ENCODE measurements at places on chromosomes 4 and X. TPM values are rescaled to one million over a fixed set of nuclear protein-coding genes. Genes with fewer than 3 reads are reported as not detected.

PDS5A gene
- 68.0 TPM for total RNA-seq

DNA sequence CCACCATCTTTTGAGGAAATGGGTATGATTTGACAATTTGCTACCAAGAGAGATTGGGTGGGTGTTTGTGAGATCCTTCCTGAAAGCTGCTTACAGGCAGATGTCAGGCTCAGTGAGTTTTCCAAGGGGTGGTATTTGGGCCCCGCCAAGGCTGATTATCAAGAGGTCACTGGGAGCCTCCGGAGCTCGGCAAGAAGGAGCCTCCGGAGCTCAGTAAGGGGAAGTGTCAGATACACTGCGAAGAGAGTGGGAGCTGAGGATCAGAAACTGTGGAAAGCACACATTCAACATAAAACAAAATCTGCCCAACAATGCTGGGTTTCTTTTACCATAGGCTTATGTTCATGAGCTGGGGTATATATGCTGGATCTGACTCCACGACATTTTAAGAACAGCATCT, 714 bp downstream of the RTL3 start:
- no peak for DNase-seq

- DNase-seq = no peak
These were observed 157.6 kb downstream of the RASL11B start for GRCh38 chr4:53019485-53020382.

- no peak for DNase-seq
These were observed 123.2 kb upstream of the TRIM2 start for GRCh38 chr4:153081006-153081580.

- DNase-seq = no peak
These were observed 33.9 kb upstream of the SLC9A7 start for GRCh38 chrX:46792810-46793188.

GRCh38 chr4:13386405-13387107, 97.6 kb downstream of the RAB28 start:
- no peak for DNase-seq

REPS2 gene
- 17.6 TPM for total RNA-seq

- DNase-seq = no peak
These were observed 155.5 kb upstream of the MXRA5 start for GRCh38 chrX:3501833-3502535.

UBE2K gene
- total RNA-seq = 99.6 TPM

GRCh38 chr4:185272245-185272644, 62.8 kb downstream of the SNX25 start:
- no peak for DNase-seq

DNA sequence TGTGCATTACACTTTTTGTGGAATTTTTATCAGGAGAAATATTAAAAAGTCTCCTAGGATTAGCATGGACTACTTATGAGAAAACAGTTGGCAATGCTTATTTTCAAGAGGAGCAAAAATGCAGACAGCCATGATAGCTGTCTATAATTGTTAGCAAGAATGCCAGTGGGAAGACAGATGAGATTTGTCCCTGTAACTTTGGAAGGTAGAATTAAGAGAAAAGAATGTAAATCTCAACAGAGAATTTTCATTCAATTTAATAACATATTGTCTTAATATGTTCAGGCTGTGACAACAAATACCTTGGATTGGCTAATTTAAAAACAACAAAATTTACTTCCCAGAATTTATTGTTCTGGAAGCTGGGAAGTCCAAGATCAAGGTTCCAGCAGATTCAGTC, 349.2 kb downstream of the IQCM start:
- DNase-seq = no peak

GRCh38 chr4:78528327-78528726, 23.2 kb upstream of the ANXA3 start:
- DNase-seq = no peak

- no peak for DNase-seq
These were observed 122.9 kb downstream of the PPA2 start for GRCh38 chr4:105350859-105351490.

DNA sequence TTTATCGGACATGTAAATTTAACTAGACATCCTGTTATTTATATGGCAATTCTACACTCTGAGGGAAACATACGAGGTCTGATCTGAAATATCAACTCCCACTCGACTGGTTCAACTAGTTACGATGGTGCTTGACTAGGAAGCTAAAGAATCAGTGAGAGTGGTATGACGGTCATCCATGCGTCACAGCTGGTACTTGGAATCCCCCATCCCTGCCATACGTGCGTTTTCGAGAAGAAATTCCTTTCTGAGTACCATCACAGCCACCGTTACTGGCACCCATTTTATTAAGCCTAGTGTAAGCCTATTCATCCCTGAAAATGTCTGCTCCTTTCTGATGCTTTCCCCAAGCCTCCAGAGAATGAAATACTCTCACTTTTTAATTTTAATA, 695 bp upstream of the PIGA start:
- DNase-seq = no peak

DNA sequence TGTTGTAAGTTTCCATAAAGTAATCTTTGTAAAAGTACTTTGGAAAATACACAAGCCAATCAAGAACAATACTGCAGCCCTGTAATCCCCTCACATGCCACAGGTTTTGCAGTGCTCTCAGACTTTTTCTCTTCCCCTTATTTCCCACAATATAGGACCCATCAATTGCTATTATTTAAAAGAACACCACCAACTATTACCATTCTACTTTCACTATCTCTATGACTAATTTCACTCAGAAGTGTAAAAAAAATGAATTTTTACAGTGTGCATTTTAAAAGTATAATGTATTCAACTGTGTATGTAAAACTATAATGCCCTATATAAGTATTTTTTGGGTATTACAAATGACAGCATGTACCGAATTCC, 1.7 kb downstream of the ATP8A1 start:
- no peak for DNase-seq

RENBP gene
- total RNA-seq = 5.0 TPM

DNA sequence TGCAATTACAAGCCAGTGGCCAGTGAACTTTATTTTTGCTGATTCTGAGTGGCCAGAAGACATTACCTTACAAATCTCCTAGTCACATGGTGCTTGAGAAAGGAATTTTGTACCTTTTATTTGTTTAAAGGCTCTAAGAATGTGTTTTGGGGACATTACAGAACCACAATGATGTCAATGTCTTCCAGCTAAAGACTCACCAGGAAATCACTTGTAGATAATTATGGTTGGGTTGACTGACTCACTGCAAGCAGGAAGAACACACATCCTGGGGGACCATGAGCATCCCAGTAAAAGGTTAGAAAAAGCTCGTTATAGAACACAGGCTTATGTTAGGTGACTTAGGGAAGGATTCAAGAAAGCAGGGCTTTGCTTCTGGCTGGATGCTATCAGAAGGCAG, 119.4 kb upstream of the FAM9B start:
- DNase-seq = no peak

GRCh38 chr4:87011340-87012034, 76.7 kb downstream of the AFF1 start:
- peak; percentile 45 for DNase-seq

GRCh38 chr4:19178835-19179234, 1072.9 kb upstream of the SLIT2 start:
- no peak for DNase-seq

- DNase-seq = no peak
These were observed 120.7 kb upstream of the TSPAN5 start for GRCh38 chr4:98779088-98779487.

GRCh38 chrX:8737883-8738282, 5.9 kb upstream of the ANOS1 start:
- DNase-seq = no peak

- DNase-seq = peak; percentile 35
These were observed 671 bp downstream of the SLC7A11 start for GRCh38 chr4:138241281-138242075.

GRCh38 chr4:37540486-37540885, 145.7 kb downstream of the RELL1 start:
- no peak for DNase-seq
